ENCODE measurements at places on chromosomes 3 and 15.

GRCh38 chr3:10142707-10143560 is 1.4 kb downstream of the VHL start:
- no peak for DNase-seq

GRCh38 chr15:88644741-88645140 is 5.9 kb downstream of the ISG20 start:
- DNase-seq: no peak

- DNase-seq: no peak
Observed at GRCh38 chr3:180085122-180085710, 48.5 kb upstream of the PEX5L start.

- DNase-seq: no peak
Observed at GRCh38 chr3:165188452-165188851, 7.7 kb downstream of the SLITRK3 start.

GRCh38 chr3:10283638-10284037 is 9.1 kb downstream of the GHRL start:
- no peak for DNase-seq

DNA sequence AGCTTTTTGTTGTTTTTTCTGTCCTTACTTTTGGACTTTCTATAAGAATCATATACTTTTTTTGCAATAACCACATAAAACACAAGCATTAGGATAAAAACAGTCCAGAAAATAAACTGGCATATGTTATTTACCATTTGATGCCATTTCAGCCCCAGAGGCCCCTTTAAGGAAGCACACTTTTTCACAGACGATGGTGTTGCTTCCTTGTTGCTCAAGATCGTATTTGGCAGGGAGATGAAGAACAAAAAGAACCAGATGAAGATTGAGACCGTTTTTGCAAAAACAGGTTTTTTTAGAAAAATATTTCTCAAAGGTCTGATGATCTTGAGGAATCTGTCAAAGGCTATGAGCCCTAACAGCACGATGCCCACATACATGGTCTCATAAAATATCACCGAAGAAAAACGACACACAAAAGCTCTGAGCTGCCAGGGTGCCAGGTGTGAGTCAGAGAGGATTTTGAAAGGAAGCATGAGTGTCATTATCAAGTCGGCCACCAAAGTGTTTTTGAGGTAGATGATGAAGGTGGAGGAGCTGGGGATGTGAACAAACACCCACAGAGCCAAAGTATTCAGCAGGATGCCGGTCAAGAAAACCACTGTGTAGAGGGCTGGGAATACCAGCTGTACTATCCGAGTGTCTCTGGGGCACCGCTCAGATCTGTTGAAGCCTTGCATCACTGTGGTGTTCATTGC is 902 bp downstream of the P2RY13 start:
- DNase-seq: no peak

DNA sequence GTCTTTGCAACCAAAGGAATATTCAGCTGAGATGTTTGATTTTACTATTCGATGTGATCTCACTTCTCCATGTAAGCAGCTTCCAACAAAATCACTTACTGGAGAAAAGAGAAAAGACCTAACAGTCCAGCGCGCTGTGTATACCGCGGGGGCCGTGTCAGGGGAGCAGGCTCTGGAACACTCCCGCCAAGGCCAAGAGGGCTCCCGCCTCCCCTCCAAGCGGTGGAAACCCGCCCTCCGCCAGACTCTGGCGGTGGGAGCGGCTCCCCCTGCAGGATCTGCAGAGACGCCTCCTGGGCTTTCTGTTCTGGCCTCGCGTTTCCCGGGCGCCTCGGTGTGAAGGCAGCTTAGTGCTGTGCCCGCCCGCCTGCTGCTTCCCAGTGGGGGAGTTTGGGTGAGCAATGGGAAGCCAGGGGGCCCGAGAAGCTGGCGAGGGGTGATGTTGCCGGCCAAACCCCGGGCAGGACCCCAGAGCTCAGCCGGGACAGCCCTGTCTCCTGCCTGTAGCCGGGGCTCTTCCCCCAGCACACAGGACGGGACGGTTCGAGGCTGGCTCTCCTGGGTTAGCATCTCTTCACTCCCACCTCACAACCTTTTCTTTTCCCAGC is 36.3 kb downstream of the CHST14 start:
- DNase-seq: peak; percentile 55

- no peak for DNase-seq
Observed at GRCh38 chr3:151925876-151926275, 52.4 kb downstream of the SUCNR1 start.

- no peak for DNase-seq
Observed at GRCh38 chr3:145869958-145870357, 291.0 kb downstream of the PLOD2 start.

DNA sequence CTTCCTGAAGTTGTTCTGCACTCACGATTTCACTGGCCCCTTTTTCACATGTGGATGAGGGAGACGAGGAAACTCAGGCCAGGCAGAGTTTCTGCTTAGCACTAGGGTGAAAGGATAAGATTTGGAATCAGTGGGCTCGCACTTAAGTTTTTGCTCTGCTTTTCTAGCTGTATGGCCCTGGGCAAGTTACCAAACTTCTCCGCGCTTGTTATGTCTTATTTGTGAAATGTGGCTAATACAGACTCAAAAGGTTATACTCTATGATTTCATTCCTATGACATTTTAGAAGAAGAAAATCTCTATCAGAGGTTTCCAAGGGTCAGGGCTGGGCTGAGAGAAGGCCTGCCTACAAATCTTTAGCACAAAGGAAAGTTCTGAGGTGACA is 191.9 kb upstream of the LRIG1 start:
- DNase-seq: no peak

DNA sequence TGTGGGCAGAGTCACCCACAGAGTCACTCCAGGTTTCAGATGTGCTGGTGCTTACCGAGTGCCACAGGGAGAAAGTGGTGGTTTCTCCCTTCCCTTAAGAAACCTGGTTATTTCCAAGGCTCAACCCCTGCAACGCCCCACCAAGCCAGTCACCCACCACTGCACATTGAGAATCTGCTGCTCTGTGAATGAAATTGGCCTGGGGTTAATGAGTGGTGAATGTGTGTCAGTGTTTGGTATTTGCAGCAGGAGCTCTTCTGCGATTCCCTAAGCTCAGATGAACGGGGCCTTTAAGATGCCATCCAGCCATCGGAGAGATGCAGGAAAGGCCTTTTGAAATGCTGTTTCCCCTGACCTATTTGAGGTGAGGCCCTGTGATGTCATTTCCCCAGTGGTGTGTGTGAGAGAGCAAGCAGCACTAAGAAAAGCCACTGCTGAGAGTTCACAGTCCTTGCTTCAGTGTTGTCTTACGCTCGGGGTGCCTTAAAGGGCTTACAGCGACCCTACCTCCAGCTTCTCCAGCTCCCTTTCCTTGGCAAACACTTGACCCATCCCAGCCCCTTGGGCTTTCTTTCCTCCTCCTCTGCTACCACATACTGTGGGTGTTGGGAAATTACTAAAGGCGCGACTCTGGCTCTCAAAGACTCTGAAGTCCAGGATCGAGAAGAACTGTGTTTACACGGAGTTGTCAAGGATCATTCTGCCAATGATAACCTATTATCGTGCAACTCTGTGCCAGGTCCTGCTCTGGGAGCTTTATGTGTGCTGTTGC is 68.9 kb downstream of the SMAD3 start:
- peak; percentile 51 for DNase-seq

GRCh38 chr3:63830526-63830925 is 11.4 kb downstream of the C3orf49 start:
- no peak for DNase-seq

DNA sequence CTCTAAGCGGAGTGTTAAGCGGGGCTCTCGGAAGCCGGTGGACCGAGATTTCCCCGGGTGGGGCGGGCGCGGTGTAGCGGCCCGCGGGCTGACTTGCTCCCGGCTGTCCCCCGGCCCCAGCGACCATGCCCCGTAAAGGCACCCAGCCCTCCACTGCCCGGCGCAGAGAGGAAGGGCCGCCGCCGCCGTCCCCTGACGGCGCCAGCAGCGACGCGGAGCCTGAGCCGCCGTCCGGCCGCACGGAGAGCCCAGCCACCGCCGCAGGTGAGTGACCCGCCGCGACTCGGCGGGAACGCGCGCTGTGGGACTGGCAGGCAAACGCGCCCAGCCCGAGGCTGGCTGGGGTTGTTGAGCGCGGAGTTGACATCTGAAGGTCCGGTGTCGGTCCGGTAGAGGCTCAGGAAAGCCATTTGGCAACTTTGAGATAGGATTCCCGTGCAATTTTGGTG is 1.3 kb downstream of the SMC4 start:
- DNase-seq: peak; percentile 4

DNA sequence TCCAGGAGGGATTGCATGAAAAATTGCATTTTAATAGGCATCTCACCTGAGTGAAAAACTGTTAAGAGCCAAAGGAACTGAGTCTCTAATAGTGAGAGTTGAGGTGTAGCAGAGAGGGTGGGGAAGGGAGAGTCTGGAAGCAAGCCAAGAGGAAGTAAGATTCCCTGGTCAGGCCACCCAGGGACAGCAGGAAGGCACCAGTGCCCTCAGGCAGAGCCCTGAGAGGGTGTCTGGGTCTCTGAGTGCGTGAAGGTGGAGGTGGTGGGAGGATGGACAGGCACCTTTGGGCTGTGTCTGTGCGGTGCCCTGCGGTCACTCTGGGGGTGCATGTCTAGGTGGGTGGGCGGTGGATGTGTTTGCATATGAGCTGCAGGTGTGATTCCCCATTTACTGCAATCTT is 300.4 kb upstream of the ROPN1 start:
- DNase-seq: no peak

- DNase-seq: no peak
Observed at GRCh38 chr3:119745942-119746341, 36.0 kb upstream of the NR1I2 start.

GRCh38 chr15:62118520-62119226 is 46.4 kb downstream of the C2CD4B start:
- no peak for DNase-seq

- no peak for DNase-seq
Observed at GRCh38 chr3:111713833-111714232, 118.7 kb upstream of the ZBED2 start.

DNA sequence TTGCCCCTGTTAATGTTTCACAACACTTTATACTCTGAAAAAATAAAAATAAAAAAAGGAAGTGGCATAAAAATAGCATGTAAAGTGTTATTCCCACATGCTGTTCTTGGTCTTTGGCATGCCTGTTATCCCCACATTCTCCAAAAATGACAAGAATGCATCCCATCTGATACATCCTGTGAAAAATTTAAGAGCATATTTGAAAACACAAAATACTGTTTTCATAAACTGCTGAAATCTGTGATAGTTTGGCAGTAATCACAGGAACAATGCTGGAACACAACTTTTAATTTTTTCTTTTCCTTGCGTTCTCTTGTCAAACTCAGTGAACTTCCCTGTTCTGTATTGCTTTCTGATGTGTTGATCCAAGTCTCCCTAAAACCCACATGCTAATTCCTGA is 288.8 kb downstream of the ROBO2 start:
- no peak for DNase-seq

DNA sequence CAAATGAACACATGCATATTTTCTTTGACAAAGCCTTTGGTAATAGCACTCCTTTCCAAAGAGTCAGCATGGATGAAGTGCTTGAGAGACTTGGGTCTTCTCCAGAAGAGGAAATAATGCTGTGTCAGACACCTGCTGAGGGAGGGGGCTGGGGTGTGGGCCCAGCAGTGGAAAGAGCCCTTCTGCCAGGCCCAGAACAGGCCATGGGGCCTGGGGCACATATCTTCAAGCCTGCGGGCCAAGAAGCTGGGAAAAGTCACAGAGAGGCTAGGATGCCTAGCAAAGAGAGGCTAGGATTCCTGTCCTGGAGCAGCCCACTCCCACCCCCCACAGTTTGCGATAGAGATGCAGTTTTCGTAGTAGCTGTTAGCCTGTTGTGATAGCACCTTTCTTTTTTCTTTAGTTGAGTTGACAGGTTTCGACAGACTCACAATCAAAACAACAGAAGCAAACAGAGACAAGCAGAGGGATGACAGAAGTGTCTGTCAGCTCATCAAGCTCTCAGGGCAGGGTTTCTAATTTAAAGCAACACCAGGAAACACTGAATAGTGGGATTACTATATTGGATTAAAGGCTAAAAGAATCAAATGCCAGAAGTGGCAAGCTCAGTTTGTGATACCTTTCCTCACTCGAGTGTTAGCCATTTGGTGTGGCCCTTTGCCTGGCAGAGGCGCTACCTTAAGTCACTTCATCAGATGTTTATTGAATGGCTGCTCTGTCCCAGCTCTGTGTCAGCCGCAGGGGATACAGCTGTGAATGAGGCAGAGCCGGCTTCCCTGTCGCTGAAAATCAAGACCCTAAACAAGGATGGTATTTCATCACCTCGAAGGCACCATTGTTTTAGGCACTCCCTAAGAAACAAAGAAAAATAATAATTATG is 19.0 kb downstream of the CMTM7 start:
- no peak for DNase-seq

DNA sequence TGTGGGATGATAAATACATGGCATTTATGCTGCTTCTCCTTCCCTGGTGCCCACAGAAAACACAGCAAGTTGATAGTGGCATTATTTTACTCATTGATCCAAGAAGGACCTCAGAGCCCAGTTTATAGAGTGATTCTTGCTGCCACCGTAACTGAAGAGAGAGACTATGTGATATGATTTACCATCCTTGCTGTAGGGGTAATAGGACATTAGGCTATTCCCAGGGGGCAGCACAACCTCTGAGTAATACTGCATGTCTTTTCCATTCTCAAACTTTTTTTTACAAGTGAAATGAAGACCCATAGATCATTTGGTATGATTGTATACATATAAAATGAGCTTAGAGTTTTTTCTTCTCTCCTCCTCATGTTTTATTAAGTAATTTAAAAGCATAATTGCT is 136.4 kb downstream of the ABI3BP start:
- DNase-seq: no peak

GRCh38 chr3:43217633-43218032 is 68.7 kb upstream of the SNRK start:
- no peak for DNase-seq

GRCh38 chr3:30269751-30270445 is 336.5 kb upstream of the TGFBR2 start:
- DNase-seq: no peak

DNA sequence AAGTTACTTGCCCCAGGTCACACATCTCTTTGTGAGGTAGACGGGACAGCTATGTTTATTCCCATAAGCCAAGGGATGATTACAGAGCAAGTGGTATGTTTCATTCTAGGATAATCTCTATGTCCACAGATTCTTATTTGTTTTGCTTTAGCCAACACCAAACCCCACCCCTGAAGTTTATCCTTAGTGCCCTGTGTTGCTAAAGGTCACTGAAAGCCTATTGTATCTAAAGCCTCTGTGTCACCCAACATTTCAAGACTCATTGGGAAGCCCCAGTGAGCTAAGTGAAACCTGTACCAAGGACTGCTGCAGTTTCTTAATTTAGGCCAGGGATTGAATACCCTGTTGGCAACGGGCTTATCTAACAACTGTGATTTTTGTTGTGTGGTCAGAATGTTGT is 135.6 kb downstream of the ADAMTS9 start:
- no peak for DNase-seq

DNA sequence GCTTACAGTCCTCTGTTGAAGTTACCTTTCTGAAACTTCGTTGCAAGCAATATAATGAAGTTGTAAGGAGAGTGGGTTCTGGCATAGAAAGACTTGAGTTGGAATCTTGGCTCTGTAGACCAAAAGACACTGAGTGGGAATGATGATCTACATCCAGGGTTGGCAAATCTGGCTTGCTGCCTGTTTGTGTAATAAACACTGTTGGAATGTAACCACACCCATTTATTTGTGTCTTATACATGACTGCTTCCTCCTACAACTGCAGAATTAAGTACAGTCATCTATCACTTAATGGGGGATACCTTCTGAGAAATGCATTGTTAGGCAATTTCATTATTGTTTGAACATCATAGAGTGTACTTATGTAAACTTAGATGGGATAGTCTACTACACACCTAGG is 178.4 kb upstream of the SUCLG2 start:
- no peak for DNase-seq
